ENCODE measurements at places on chromosomes 5 and 9.

DNA sequence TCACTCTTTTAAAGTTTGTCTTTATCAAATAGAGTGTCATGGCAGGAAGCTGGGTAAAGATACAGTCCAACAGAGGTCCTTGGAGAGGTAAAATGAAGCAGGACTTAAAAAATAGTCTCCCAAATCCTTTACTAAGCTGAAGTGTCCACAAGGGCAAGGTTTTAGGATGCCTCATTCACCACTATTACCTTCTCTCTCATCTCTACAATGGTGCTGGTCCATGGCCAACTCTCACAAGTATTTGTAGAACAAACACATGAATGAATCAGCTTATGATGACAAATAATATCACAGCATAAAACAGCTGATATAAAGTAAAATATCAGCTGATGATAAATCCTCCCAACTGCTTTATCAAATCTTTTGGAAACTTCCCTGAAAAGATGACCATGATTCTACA lies 162.3 kb upstream of the ZNF462 start:
- DNase-seq: no peak
- H3K36me3 ChIP-seq: no peaks in the 10 kb centered on the region
- H3K4me1 ChIP-seq: no peaks in the 10 kb centered on the region
- no peak overlapping the region for H3K4me3 ChIP-seq
- H3K27ac ChIP-seq: no peak overlapping the region

GRCh38 chr5:167961731-167962130 lies 329.7 kb upstream of the WWC1 start:
- H3K4me3 ChIP-seq: no peak overlapping the region

DNA sequence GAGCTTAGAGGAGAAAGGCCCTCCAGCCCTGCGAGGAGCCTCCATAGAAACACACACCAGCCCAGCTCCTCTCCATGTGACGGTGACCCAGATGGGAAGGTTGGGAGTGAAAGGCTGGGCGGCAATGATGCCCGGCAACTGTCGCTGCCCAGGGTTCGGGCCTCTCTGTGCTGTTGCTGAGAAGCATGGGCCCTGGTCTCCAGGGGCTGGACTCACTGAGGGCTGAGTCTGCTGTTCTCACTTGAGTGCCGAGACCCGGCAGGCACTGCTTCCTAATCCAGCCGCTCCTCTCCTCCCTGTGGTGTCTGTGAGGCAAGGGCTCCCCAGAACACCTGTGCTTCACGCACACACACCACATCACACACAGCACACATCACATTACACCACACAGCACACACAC lies 493.6 kb downstream of the GADD45G start:
- H3K4me3 ChIP-seq: no peak overlapping the region
- peaks cover 21% of the 10 kb centered on the region for H3K27me3 ChIP-seq
- DNase-seq: no peak
- H3K27ac ChIP-seq: no peak overlapping the region

GRCh38 chr9:134869554-134870300 lies 10.9 kb upstream of the FCN2 start:
- no peak for DNase-seq
- H3K4me1 ChIP-seq: no peaks in the 10 kb centered on the region
- no peak overlapping the region for H3K4me3 ChIP-seq
- peaks cover 3% of the 10 kb centered on the region for H3K27me3 ChIP-seq
- H3K27ac ChIP-seq: no peak overlapping the region
- H3K36me3 ChIP-seq: no peaks in the 10 kb centered on the region

DNA sequence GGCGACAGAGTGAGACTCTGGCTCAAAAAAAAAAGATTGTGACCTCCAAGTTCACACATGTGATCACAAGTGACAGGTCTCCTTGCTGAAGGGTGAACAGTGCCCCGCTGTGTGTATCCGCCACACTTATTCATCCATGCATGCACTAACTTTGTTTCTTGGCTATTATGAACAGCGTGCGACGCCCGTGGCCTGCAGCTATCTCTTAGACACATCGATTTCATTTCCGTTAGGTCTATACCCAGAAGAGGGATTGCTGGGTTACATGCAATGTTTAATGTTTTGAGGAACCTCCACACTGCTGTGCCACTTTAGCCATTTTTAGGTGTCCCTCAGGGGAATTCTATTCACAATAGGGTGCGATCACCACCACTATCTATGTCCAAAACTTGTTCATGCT lies 12.1 kb upstream of the EGFL7 start:
- no peak for DNase-seq
- H3K27ac ChIP-seq: no peak overlapping the region
- H3K36me3 ChIP-seq: no peaks in the 10 kb centered on the region

- no peak for DNase-seq
- peaks cover 66% of the 10 kb centered on the region for H3K4me1 ChIP-seq
- H3K27ac ChIP-seq: peak overlapping the region; percentile 80
- no peaks in the 10 kb centered on the region for H3K27me3 ChIP-seq
These were observed 4.4 kb upstream of the FBP1 start for GRCh38 chr9:94643741-94644140.

- H3K27me3 ChIP-seq: peaks cover 16% of the 10 kb centered on the region
- no peak overlapping the region for H3K27ac ChIP-seq
- no peak for DNase-seq
These were observed 14.0 kb downstream of the MYOZ3 start for GRCh38 chr5:150675069-150675468.

GRCh38 chr5:73624888-73625287 lies 1.1 kb upstream of the ARHGEF28 start:
- no peaks in the 10 kb centered on the region for H3K36me3 ChIP-seq
- H3K27ac ChIP-seq: no peak overlapping the region
- peaks cover 8% of the 10 kb centered on the region for H3K4me1 ChIP-seq
- H3K27me3 ChIP-seq: peaks cover 49% of the 10 kb centered on the region

DNA sequence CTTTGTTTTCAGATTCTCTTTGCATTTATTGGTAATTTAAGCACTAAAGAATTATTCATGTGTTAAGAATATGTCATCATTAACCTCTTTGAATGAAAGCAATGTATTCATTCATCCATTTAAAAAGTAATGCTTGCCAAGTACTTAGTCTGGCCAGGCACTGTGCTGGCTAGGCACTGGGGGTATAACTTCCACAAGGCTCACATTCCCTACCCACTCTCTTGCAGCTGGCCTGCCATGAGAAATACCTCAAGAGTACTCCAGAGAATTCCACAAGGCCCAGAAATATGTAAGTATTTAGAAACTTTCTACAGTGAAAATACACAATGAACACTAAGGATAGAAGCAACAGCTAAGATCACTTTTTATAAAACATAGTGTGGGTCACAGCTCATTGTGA lies 25.4 kb downstream of the ZNF300 start:
- no peak overlapping the region for H3K4me3 ChIP-seq
- H3K27me3 ChIP-seq: no peaks in the 10 kb centered on the region
- no peaks in the 10 kb centered on the region for H3K36me3 ChIP-seq
- DNase-seq: no peak
- no peak overlapping the region for H3K27ac ChIP-seq

DNA sequence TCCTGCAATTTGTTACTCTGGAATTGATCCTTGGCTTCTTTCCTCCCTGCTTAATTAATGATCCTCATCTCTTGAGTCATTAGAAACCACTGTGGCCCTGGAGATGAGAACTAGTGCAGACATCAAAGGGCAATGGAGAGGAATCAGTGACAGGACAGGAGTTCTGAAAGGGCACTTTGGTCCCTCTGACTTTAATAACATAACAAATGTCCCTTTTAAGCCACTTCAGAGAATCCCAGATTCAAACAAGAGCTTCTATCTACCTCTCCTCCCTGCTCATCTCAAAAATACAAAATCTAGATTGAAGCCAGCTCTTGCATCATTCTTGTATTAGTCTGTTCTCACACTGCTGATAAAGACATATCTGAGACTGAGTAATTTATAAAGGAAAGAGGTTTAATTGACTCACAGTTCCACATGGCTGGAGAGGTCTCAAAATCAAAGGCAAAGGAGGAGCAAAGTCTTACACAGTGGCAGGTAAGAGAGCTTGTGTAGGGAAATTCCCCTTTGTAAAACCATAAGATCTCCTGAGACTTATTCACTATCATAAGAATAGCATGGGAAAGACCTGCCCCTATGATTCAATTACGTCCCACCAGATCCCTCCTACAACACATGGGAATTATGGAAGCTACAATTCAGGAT lies 139.1 kb downstream of the PLPPR1 start:
- no peak overlapping the region for H3K4me3 ChIP-seq
- DNase-seq: no peak
- no peak overlapping the region for H3K27ac ChIP-seq
- no peaks in the 10 kb centered on the region for H3K4me1 ChIP-seq

GRCh38 chr9:121838746-121839669 lies 187.6 kb downstream of the DAB2IP start:
- no peaks in the 10 kb centered on the region for H3K36me3 ChIP-seq
- no peak for DNase-seq
- H3K4me3 ChIP-seq: no peak overlapping the region
- H3K27me3 ChIP-seq: no peaks in the 10 kb centered on the region
- H3K27ac ChIP-seq: no peak overlapping the region
- no peaks in the 10 kb centered on the region for H3K4me1 ChIP-seq

Measured in CD14-positive monocyte (primary cell).